GM23338 (cell line): ENCODE measurements at places on chromosomes 2 and 18.

DNA sequence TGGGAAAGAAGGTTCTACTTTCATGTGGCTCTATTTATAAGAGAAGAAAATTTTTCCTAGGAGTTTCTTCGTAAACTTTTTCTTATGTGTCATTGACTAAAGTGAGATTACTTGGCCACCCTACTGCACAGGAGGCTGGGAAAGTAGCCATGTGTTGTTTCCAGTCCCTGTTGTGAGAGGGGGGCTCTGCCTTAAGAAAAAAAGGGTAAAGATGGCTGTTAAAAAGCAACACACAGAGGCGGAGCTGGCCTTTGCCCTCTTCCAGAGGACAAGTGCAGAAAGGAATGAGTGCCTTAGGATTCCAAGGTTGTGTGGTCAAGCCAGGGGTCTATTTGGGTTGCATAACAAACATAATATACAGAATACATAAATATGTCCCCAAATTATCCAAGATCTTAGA, 230.0 kb upstream of the CXCR4 start:
- H3K27me3 ChIP-seq, result no peaks in the 10 kb centered on the region
- H3K4me3 ChIP-seq, result no peak overlapping the region
- H3K36me3 ChIP-seq, result no peaks in the 10 kb centered on the region

- no peak overlapping the region for H3K4me3 ChIP-seq
- H3K36me3 ChIP-seq, result no peaks in the 10 kb centered on the region
- H3K27me3 ChIP-seq, result no peaks in the 10 kb centered on the region
- H3K27ac ChIP-seq, result no peak overlapping the region
- DNase-seq, result no peak
- peaks cover 25% of the 10 kb centered on the region for H3K4me1 ChIP-seq
Observed at GRCh38 chr2:168426861-168427260, 29.2 kb upstream of the CERS6 start.

- no peaks in the 10 kb centered on the region for H3K36me3 ChIP-seq
- H3K4me3 ChIP-seq, result no peak overlapping the region
- H3K27ac ChIP-seq, result no peak overlapping the region
Observed at GRCh38 chr2:23363831-23364230, 21.1 kb upstream of the KLHL29 start.

GRCh38 chr2:187177253-187177652, 270.8 kb downstream of the CALCRL start:
- no peaks in the 10 kb centered on the region for H3K36me3 ChIP-seq
- no peaks in the 10 kb centered on the region for H3K4me1 ChIP-seq
- no peaks in the 10 kb centered on the region for H3K27me3 ChIP-seq
- H3K4me3 ChIP-seq, result no peak overlapping the region

GRCh38 chr2:161995553-161996016, 78.4 kb downstream of the DPP4 start:
- no peak overlapping the region for H3K27ac ChIP-seq
- DNase-seq, result no peak
- no peaks in the 10 kb centered on the region for H3K27me3 ChIP-seq
- H3K4me1 ChIP-seq, result peaks cover 21% of the 10 kb centered on the region
- H3K36me3 ChIP-seq, result no peaks in the 10 kb centered on the region

DNA sequence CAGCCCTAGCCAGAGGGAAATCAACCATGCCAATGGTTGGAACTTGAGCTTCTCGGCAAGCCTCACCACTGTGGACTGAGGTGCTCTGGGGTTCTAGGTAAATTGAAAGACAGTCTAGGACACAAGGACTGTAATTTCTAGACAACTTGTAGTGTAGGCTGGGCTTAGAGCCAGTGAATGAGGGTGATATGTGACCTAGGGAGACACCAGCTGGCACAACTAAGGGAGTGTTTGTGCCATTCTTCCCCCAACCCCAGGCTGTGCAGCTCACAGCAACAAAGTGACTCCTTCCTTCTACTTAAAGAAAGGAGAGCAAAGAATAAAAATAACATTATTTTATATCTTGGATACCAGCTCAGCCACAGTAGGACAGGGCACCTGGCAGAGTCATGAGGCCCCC, 1690.7 kb upstream of the TMEFF2 start:
- no peak overlapping the region for H3K27ac ChIP-seq
- no peak for DNase-seq
- no peaks in the 10 kb centered on the region for H3K36me3 ChIP-seq
- no peaks in the 10 kb centered on the region for H3K4me1 ChIP-seq

DNA sequence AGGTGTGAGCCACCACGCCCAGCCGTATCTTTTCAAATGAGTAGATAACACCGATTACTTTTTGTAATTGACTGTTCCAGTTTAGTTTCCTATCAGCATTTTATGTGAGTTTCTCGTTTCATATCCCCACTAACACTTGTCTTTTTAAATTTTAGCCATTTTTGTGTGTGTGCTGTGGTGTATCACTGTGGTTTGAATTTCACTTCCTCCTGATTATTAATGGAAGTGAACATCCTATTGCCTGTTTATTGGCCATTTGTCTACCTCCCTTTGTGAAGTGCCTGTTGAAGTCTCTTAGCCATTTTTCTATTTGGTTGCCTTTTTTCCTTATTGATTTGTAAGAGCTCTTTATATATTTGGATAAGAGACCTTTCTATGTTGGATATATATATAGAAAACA, 91.7 kb upstream of the STON1 start:
- H3K27ac ChIP-seq, result no peak overlapping the region
- DNase-seq, result no peak
- no peaks in the 10 kb centered on the region for H3K27me3 ChIP-seq
- H3K36me3 ChIP-seq, result no peaks in the 10 kb centered on the region
- no peak overlapping the region for H3K4me3 ChIP-seq

- no peaks in the 10 kb centered on the region; the same call in 1 of the 2 replicates for H3K4me1 ChIP-seq
- H3K36me3 ChIP-seq, result no peaks in the 10 kb centered on the region
- H3K4me3 ChIP-seq, result no peak overlapping the region
- H3K27ac ChIP-seq, result 0 out of 2 replicates have a peak overlapping the region, but pooled peaks have one; percentile 39
- no peak for DNase-seq
- no peaks in the 10 kb centered on the region for H3K27me3 ChIP-seq
Observed at GRCh38 chr2:42338567-42339190, 22.3 kb downstream of the COX7A2L start.

- no peak overlapping the region for H3K4me3 ChIP-seq
- no peak for DNase-seq
- H3K36me3 ChIP-seq, result no peaks in the 10 kb centered on the region
- no peaks in the 10 kb centered on the region for H3K27me3 ChIP-seq
- no peaks in the 10 kb centered on the region for H3K4me1 ChIP-seq
Observed at GRCh38 chr2:95268211-95269035, 5.8 kb upstream of the PROM2 start.

- no peak for DNase-seq
- no peaks in the 10 kb centered on the region for H3K36me3 ChIP-seq
- no peaks in the 10 kb centered on the region for H3K4me1 ChIP-seq
- no peak overlapping the region for H3K27ac ChIP-seq
- no peak overlapping the region for H3K4me3 ChIP-seq
Observed at GRCh38 chr2:240507778-240508251, 50.0 kb downstream of the ANKMY1 start.

- no peaks in the 10 kb centered on the region for H3K27me3 ChIP-seq
- H3K27ac ChIP-seq, result no peak overlapping the region
- no peak for DNase-seq
- peaks cover 8% of the 10 kb centered on the region; the same call in 1 of the 2 replicates for H3K36me3 ChIP-seq
- H3K4me1 ChIP-seq, result peaks cover 7% of the 10 kb centered on the region
- H3K4me3 ChIP-seq, result no peak overlapping the region
Observed at GRCh38 chr2:43592443-43592842, 3.4 kb downstream of the THADA start.

- no peaks in the 10 kb centered on the region for H3K27me3 ChIP-seq
- no peak overlapping the region for H3K4me3 ChIP-seq
- H3K4me1 ChIP-seq, result no peaks in the 10 kb centered on the region
- no peaks in the 10 kb centered on the region for H3K36me3 ChIP-seq
- no peak for DNase-seq
Observed at GRCh38 chr2:151959238-151959637, 131.0 kb upstream of the ARL5A start.

DNA sequence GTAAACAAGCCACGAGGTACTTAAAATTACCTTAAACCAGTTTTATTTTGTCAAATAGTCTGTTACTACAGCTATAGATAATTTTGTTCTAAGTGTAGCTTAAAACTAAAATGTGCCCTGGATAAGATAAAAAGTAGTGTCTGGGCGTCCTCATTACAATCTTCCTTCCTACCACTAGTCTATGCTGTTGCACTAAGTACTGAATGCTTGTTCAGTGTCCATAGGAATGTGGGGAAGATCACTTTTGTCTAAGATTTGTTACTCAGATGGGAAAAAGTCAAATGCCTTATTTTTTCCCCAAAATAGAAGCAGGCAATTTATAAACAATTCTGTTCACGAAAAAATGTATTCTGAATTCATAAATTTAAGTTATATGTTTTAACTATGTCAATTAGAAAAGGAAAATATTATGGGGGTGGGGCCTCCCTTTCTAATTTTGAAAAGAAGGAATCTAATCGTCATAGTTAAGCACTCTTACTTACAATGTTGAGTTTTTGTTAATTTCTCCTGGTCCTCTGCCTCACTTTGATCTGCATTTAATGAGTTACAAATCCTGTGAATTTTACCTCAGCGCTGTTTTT, 140.4 kb upstream of the VRK2 start:
- peak; percentile 73 for DNase-seq
- H3K4me1 ChIP-seq, result peaks cover 15% of the 10 kb centered on the region
- H3K27me3 ChIP-seq, result no peaks in the 10 kb centered on the region
- H3K27ac ChIP-seq, result no peak overlapping the region

DNA sequence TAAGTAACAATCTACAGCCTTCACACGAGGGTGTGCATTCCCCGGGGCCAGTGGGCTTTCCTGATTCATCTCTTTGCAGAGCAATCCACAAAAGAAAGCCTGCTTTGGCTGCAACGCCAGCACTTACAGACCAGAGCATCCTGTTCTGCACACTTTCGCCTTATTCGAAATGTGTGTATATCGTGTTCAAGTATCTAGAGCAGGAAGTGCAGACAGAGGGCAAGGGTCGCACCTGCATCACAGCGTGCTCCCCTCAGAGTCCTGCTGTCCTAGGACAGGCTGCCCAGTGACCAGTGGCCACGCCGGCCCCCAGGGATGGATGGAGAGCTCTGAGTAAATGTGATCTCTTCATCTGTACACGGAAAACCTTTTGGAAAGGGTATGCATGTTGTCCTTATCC, 264.3 kb downstream of the ZNF516 start:
- H3K4me3 ChIP-seq, result no peak overlapping the region
- no peaks in the 10 kb centered on the region for H3K36me3 ChIP-seq
- DNase-seq, result no peak
- no peak overlapping the region for H3K27ac ChIP-seq
- H3K27me3 ChIP-seq, result no peaks in the 10 kb centered on the region

- no peak for DNase-seq
- H3K27me3 ChIP-seq, result no peaks in the 10 kb centered on the region
- H3K36me3 ChIP-seq, result no peaks in the 10 kb centered on the region
- H3K27ac ChIP-seq, result no peak overlapping the region
- no peaks in the 10 kb centered on the region for H3K4me1 ChIP-seq
Observed at GRCh38 chr18:40469316-40469715, 1485.7 kb upstream of the PIK3C3 start.

GRCh38 chr18:37764541-37765288, 199.1 kb upstream of the CELF4 start:
- H3K36me3 ChIP-seq, result no peaks in the 10 kb centered on the region
- H3K4me1 ChIP-seq, result no peaks in the 10 kb centered on the region
- no peaks in the 10 kb centered on the region for H3K27me3 ChIP-seq
- no peak overlapping the region for H3K27ac ChIP-seq

GRCh38 chr2:223765221-223765785, 72.1 kb downstream of the AP1S3 start:
- H3K36me3 ChIP-seq, result no peaks in the 10 kb centered on the region
- no peaks in the 10 kb centered on the region for H3K27me3 ChIP-seq
- H3K4me1 ChIP-seq, result no peaks in the 10 kb centered on the region
- H3K27ac ChIP-seq, result no peak overlapping the region
- no peak for DNase-seq

- H3K4me1 ChIP-seq, result peaks cover 26% of the 10 kb centered on the region
- H3K27me3 ChIP-seq, result no peaks in the 10 kb centered on the region
- H3K36me3 ChIP-seq, result no peaks in the 10 kb centered on the region
- no peak overlapping the region for H3K4me3 ChIP-seq
Observed at GRCh38 chr18:62847081-62847480, 131.7 kb downstream of the PHLPP1 start.

GRCh38 chr18:3455907-3456685, 6.1 kb downstream of the TGIF1 start:
- H3K36me3 ChIP-seq, result peaks cover 19% of the 10 kb centered on the region; the same call in 1 of the 2 replicates
- no peaks in the 10 kb centered on the region for H3K27me3 ChIP-seq
- H3K4me3 ChIP-seq, result peak overlapping the region; percentile 20
- peak; percentile 57 for DNase-seq

GRCh38 chr2:19255481-19255880, 102.9 kb downstream of the OSR1 start:
- no peaks in the 10 kb centered on the region for H3K36me3 ChIP-seq
- H3K4me1 ChIP-seq, result no peaks in the 10 kb centered on the region
- H3K27me3 ChIP-seq, result no peaks in the 10 kb centered on the region
- no peak for DNase-seq
- no peak overlapping the region for H3K27ac ChIP-seq
- H3K4me3 ChIP-seq, result no peak overlapping the region

- H3K36me3 ChIP-seq, result no peaks in the 10 kb centered on the region
- peaks cover 19% of the 10 kb centered on the region for H3K4me1 ChIP-seq
- no peaks in the 10 kb centered on the region for H3K27me3 ChIP-seq
- H3K4me3 ChIP-seq, result no peak overlapping the region
- DNase-seq, result no peak
Observed at GRCh38 chr18:49985236-49985635, 171.9 kb upstream of the ACAA2 start.

DNA sequence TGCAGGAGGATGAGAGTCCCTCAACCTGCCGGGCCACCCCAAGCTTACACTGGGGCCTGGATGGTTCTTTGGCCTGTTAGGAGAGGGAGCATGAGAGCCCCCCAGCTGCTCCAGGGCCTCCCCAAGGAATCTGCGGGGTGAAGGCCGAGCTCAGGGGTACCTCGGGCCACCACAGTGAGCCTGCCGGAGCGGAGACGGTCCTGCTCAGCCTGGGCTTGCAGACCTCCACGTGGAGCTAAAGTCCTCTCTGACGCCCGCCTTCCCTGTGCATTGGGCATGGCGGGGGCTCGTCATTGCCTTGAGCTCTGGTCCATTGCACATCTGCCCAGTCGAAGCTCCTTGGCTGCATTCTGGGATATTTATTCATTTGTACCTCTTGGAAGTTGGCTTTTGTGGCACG, 62.7 kb downstream of the ASB1 start:
- H3K27ac ChIP-seq, result no peak overlapping the region
- H3K36me3 ChIP-seq, result no peaks in the 10 kb centered on the region
- H3K4me3 ChIP-seq, result no peak overlapping the region
- no peak for DNase-seq

- DNase-seq, result no peak
- H3K27ac ChIP-seq, result no peak overlapping the region
- no peaks in the 10 kb centered on the region for H3K36me3 ChIP-seq
- H3K4me3 ChIP-seq, result no peak overlapping the region
- no peaks in the 10 kb centered on the region for H3K4me1 ChIP-seq
Observed at GRCh38 chr2:50026236-50026635, 871.9 kb upstream of the FSHR start.

DNA sequence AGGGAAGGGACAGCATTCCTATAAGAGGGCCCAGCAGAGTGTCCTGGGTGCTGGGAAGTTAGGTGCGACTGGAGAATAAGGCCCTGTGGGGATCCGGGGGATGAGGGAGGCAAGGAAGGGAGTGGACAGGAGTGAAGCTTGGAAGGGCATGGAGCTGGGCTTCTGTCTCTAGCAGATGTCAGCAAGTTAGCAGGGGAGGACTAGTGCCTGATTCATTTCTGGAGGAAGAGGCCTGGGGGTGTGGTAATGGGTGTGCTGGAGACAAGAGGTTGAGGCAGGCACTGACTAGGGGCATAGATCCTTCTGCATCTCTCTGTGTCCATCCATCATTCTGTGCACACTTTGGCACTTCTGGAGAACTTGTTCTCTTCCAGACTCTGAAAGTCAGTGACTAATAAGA, 134.7 kb downstream of the ACOXL start:
- peaks cover 15% of the 10 kb centered on the region for H3K4me1 ChIP-seq
- no peak overlapping the region for H3K4me3 ChIP-seq
- H3K27ac ChIP-seq, result no peak overlapping the region
- H3K36me3 ChIP-seq, result no peaks in the 10 kb centered on the region
- DNase-seq, result no peak
